ENCODE measurements at places on chromosomes 12 and 14. TPM values are rescaled to one million over a fixed set of nuclear protein-coding genes. Genes with fewer than 3 reads are reported as not detected.

REM2 gene
- polyA plus RNA-seq, result 0.77 TPM

FGF23 gene
- polyA plus RNA-seq, result not detected

SERPINA3 gene
- 786 TPM for polyA plus RNA-seq

SYT1 gene
- 0.69 TPM for polyA plus RNA-seq

ANO2 gene
- 0.34 TPM for polyA plus RNA-seq

CLSTN3 gene
- 33.0 TPM for polyA plus RNA-seq

SLC38A1 gene
- 13.3 TPM for polyA plus RNA-seq

BCL2L14 gene
- polyA plus RNA-seq, result 2.2 TPM

- peak; percentile 48 for DNase-seq
Measured at GRCh38 chr14:100305324-100306100, 732 bp downstream of the SLC25A29 start.

- no peak for DNase-seq
Measured at GRCh38 chr12:24697769-24698168, 251.1 kb downstream of the BCAT1 start.

GRCh38 chr14:78152201-78153063, 17.7 kb upstream of the NRXN3 start:
- DNase-seq, result no peak

DNA sequence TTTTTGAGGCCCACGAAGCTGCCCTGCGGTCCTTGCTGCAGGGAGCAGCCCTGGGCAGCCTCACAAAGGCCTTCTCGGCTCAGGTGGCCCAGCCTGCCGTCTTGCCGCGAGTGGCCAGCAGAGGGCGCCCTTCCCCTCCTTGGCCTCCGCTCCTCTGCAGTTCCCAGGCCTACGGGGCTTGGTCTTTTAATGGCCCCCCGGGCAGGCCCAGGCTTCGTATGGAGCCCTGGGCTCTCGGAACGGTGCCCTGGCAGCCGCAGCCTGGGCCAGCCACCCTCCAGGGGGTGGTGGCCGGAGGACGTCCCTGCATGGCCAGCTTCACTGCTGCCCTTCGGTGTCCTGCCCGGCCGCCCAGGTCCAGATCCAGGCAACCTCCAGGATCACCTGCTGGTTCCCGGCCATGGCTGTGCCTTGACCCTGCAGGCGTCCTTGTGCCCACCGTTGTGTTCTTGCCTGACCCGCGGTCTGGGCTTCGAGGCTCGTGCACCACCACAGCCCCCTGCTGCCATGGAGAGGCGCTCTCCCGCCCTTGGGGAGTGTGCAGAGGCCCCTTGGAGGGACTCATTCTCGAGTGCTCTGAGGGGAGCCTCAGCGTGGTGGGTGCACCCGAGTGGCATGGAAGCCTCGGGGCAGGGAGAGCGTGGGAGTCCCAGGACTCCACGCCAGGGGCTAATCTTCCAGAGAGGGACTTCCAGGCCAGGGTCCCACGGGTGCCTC, 9.4 kb downstream of the ASPG start:
- peak; percentile 86 for DNase-seq

DNA sequence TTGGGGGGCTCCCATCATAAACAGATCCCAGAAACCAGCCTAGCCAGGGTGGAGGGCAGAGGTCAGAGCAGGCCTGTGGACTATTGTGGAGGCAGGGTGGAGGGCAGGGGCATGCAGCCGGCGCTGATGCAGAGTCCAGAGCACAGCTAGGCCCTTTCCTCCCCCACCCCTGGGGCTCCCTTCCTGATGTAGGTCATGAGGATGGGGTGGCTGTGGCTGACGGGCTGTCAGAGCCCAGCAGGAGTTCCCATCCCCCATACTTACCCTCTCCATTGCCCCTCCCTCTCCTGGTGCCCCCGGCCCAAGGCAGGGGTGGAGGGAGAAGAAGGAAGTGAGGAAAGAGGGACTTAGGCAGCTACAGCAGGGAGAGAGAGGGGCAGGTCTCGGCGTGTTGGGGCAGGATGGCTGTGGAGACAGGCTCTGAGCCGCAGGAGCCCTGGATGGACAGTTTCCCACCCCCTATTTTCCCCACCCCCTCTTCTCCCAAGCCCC, 5.7 kb upstream of the ZNF385A start:
- no peak for DNase-seq

DNA sequence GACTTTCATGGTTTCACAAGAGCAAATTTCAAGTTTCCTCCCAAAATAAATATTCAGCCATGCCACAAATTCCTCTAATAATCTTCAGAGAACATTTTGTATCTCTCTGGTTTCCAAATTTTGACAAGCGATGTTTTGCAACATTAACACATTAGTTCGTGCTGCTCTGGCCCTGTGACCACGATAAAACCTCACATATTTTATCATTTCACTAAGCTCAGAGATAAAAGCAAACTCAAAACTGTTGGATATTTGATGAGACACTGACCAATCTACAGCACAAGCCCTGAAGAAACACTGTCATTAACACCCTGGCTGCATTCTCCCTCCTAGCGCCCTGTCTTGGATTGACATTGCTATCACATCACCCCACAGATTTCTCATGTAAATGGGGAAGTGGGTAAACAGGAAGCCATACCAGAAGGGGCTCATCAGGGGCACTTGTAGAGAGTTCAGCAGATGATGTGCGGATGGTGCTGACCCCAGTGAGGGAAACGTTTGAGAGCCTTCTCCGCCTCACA, 264.3 kb downstream of the PRKD1 start:
- DNase-seq, result no peak

- no peak for DNase-seq
Measured at GRCh38 chr12:48775991-48776649, 12.8 kb downstream of the ADCY6 start.

- no peak for DNase-seq
Measured at GRCh38 chr14:81091660-81092059, 129.1 kb downstream of the GTF2A1 start.

DNA sequence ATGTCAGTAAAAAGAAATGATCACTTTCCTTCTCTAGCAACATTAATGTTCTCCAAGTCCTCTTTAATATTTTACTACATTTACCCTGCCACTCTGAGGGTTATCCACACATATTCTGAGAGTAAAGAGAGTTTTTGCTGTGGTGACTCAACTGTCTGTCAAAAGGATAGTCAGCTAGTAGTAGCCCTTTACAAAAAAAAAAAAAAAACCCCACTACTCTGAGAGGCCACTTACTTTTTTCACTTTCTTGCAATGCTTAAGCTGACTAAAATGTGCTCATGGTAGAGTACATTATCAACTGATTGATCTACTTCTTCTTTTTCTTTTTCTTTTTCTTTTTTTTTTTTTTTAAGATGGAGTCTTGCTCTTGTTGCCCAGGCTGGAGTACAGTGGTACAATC, 27.6 kb upstream of the PPM1A start:
- no peak for DNase-seq

DNA sequence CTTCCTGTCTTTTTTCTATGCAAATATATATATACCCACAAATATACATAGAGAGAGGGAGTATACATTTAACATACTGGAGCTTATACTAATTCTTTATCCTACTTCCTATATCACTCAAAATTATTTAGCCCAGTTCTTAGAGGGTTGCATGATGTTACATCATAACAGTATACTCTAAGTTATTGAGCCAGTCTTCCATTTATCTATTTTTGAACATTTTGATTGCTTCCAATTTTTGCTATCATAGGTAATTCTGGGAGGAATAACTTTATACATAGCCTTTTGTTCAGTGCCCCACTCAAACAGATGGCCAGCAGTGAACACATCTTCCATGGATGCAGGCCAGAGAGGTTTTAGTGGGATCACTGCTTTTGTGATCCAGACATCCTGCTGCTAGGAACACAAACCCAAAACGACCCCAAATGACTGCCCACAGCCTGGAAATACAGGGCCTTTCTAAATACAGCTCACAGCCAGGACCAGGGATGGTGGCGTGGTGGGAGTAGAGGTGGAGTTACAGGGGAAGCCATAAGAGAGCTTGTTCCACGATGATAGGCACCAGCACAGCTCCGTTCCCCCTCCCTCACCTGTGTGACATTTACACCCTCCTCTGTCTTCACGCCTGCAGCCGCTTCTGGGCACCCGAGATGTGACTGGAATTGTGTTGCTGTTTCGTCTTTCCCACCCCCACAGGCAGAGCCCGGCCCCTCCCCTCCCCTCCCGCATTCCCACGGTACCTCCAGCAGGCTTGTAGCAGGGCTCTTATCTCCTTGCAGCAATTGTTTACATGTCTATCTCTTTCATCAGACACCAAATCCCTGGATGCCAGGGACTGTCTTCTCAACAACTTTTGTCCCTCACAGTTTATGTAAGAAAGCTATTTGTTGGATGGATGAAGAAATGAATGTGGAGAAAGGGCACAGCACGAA, 30.7 kb upstream of the HDAC7 start:
- no peak for DNase-seq

- DNase-seq, result no peak
Measured at GRCh38 chr14:51562816-51563215, 88.9 kb upstream of the FRMD6 start.

GRCh38 chr12:51748235-51748634, 100.3 kb downstream of the FIGNL2 start:
- no peak for DNase-seq

DNA sequence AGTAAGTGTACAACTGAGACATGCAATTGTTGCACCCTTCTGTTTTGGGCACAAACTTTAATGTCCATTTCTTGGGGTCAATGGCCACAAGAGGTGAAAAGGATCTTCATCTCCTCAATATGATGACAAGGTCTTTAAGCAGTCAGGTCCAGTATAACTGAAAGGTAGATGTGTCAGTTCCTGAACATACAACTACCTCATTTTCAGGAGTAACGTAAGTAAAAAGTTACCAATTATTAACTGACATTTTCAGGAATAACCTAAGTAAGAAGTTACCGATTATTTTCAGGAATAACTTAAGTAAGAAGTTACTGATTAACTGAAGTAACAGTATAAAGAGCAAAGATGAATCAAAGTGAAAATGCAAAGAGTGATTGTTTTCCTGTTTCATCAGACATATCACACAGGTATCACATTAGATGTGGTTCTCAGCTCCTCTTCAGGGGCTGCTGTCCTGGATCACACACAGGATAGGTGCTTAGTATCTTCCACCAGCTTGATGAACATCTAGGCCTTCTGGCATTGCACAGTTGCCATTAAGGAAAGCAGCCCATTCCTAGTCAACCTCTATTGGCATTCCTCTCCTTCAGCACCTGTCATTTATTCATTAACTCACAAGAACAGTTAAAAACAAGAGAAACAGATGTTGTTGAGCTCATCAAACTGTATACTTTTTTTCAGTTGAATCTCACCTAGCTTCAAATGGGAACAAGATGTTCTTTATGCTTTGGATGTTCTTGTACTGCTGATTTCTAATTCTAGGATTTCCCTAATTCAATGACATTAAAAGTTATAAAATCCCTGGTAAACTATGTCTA, 200.0 kb downstream of the FOXG1 start:
- no peak for DNase-seq

DNA sequence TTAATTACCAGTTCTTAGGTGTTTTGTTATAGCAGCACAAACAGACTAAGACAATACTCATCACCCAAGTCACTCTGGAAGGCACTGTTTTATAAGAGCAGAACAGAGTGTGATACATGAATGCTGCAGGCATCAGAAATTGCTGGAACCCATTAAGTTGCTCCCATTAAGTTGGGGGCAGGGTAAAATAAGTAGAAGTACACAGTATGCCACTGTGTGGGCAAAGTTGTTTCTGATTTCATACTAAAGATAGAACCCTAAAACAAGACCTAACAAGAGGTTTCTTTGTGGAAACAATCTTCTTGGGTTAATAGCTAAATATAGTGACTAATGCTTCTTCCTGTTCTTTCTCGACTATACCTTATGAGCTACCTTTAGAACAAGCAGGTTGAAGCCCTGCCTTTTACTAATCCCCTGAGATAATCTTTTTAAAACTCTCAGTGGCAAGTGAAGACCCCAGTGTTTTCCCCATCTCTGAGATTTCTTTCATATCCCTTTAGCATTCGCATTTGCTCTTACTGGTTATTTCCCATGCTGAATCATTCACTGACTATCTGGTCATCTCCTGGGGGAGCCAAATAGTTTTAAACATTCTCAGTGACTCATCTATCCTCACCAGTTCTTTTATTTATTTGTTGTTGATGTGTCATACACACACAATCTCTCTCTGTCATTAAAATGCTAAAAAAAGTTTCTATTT, 52.3 kb downstream of the SOCS2 start:
- DNase-seq, result no peak

DNA sequence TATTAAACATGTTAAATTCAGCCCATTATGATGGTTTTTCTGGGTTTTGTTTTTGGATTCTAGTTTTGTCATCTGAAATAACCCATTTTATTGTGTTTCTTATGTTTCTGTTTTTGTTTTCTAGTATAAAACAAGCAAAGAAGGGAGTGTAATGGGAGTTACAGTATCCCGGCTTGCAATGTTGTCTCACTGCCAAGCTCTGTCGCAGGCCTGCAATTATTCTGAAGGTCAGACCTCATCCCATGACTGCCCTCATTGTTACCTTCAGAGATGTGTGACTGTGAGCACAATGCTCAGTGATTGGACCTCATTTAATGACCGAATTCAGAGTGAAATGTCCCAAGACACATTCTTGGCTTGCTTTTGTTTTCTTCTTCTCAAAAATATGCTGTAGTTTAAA, 73.0 kb upstream of the ATF1 start:
- peak; percentile 14 for DNase-seq

DNA sequence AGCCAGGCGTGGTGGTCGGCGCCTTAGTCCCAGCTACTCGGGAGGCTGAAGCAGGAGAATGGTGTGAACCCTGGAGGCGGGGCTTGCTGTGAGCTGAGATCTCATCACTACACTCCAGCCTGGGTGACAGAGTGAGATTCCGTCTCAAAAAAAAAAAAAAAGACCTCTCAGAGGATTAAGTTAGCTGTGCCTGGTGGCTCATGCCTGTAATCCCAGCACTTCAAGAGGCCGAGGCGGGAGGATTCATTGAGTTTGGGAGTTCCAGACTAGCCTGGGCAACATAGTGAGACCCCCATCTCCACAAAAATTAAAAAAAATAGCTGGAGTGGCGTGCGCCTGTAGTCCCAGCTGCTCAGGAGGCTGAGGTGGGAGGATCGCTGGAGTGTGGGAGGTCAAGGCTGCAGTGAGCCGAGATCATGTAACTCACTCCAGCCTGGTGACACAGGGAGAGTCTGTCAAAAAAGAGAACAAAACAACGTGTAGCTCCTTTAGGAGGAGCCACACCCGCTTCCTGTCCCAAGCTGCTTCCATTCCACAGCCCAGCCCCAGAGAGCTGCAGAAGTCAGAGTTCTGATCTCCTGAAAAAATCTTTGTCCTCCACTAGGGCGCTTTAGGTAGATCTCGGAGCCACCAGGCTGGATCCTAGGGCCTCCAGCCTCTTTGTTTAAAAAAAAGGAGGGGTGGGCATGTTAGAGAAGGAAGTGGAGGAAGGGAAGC, 11.5 kb upstream of the ULK1 start:
- DNase-seq, result peak; percentile 28

GRCh38 chr14:34436960-34437728, 24.9 kb downstream of the SPTSSA start:
- no peak for DNase-seq

DNA sequence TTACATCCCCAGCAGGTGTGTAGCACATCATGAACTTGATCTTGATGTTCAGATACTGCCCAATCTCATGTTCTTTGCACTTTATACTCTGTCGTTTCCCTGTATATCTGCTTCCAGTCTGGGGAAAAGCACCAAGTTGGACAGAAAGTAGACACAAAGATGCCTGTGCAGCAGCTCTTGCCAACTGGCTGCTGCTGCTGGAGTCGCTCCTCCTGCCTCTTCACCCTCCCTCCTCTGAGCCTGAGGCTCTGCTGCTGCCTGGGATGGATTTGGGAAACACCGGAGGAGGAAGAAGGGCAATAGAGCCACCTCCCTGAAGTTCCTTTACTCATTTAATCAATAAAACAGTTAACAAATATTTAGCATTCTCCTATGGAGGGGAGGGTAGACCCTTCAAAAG, 32.4 kb downstream of the ADCK1 start:
- DNase-seq, result no peak

GRCh38 chr12:77940011-77940423, 109.3 kb downstream of the NAV3 start:
- peak; percentile 14 for DNase-seq

GRCh38 chr14:64303471-64303917, 9.3 kb upstream of the ESR2 start:
- no peak for DNase-seq

All from kidney (tissue), 22 donors.